Activated naive CD4-positive, alpha-beta T cell treated with Interleukin-2 at 50 U/mL for 16 hours (primary cell): ENCODE measurements at places on chromosomes 12 and 14.

- no peak for DNase-seq
These were observed 59.2 kb downstream of the TMEM30B start for GRCh38 chr14:61221906-61222305.

DNA sequence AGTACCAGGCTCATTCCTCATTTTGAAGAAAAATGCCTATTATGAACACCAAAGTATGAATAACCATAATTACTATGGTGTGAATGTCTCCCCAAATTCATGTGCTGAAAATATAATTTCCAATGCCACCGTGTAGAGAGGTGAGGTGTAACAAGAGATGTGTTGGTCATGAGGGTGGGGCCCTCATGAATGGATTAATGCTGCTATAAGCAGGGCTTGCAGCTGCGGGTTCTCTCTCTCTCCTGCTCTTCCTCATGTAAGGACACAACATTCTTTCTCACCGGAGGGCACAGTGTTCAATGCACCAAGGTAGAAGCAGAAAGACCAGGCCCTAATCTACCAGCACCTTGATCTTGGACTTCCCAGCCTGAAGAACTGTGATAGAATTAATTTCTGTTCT, 70.0 kb downstream of the TMTC1 start:
- DNase-seq: no peak

DNA sequence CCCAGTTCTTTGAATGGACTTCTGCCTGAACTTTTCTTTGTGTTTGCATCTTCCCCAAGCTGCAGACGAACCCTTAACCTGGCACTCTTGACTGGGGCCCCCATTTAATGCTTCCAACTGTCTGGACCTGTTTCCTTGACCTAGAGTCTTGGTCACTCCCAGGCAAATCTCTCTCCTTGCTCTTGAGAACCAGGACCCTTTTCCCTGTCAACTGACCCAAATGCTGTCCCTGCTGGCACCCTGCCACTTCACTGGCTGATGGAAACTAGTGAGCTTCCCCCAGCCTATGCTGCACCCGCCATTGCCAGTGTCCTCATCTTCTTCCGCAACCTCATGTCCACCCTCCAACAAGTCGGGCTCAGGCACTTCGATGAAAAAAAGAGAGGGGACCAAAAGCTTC, 79.5 kb downstream of the PRIMA1 start:
- DNase-seq: no peak

DNA sequence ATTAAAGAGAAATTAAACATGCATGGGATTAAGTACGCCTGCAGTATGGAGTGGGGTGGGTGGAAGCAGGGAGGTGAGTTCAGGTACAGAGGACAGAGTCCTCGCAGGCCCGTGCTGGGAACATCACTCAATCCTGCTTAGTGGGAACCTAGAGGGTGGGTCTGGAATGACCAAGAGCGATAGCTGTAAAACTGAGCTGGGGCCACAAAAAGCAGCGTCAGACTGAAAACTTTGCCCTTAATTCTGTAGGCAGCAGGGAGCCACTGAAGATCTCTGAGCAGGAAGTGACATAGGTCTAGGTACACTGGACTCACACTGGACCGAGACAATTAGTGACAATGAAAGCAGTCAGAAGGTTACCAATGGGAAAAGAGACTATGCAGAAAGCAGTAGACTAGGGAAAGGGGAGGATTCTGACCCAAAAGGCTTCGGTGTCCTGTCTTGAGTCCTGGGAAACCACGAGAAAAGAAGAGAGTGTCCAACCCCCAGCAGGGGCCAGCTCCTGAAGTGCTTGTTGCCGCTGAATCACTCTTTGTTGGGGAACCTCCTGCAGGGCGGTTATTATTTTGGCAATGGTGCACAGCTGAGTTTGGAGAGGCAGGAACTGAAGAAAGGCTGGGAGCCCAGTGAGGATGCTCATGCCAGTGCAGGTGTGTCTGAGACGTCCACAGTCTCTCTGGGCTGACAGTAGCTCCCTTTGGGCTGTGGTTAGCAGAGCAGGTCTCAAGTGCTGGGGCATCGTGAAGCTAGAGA, 97.4 kb downstream of the PLXNC1 start:
- DNase-seq: no peak

- peak; percentile 21 for DNase-seq
These were observed 2.0 kb downstream of the BHLHE41 start for GRCh38 chr12:26122681-26123481.

- no peak for DNase-seq
These were observed 1.4 kb upstream of the FBXL14 start for GRCh38 chr12:1595690-1596347.

GRCh38 chr14:36791402-36791801, 129.7 kb downstream of the PAX9 start:
- DNase-seq: no peak

DNA sequence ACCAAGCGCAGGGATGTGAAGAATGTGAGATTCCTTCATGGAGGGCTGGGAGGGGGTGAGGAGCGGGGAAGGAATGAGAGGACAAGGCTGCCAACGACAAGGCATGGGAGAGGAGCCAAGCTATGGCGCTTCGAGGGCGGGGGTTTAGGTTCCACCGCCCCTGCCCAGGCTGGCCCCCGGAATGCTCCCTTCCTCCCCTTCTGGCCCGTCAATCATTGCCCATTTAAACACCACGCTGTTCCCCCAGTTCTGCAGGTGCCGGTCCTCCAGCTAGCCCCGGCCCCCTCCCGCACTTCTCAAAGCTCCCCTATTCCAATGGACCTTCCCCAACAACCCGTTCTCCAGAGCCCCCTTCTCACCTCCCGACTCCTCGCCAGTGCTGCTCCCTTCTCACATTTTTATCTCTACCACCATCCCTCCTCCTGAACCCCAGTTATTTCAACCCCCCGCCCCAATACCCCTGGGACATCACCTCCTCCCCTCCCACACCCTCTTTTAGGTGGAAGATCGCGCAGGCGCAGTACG, 428 bp downstream of the RNF41 start:
- DNase-seq: no peak

DNA sequence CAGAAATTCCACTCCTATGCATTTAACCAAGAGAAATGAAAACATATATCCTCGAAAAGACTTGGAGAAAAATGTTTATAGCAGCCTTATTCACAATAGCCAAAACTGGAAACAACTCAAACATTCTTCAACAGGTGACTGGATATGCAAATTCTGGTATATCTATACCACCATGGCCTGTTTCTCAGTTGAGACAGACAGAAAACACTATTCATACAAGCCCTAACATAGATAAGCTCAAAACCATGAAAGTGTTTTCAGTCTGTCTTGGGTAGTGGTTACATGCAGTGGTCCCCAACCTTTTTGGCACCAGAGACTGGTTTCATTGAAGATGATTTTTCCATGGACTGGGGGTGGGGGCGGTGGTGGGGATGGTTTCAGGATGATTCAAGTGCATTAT, 83.8 kb downstream of the SRGAP1 start:
- no peak for DNase-seq

GRCh38 chr14:85417396-85417795, 112.5 kb upstream of the FLRT2 start:
- DNase-seq: no peak

DNA sequence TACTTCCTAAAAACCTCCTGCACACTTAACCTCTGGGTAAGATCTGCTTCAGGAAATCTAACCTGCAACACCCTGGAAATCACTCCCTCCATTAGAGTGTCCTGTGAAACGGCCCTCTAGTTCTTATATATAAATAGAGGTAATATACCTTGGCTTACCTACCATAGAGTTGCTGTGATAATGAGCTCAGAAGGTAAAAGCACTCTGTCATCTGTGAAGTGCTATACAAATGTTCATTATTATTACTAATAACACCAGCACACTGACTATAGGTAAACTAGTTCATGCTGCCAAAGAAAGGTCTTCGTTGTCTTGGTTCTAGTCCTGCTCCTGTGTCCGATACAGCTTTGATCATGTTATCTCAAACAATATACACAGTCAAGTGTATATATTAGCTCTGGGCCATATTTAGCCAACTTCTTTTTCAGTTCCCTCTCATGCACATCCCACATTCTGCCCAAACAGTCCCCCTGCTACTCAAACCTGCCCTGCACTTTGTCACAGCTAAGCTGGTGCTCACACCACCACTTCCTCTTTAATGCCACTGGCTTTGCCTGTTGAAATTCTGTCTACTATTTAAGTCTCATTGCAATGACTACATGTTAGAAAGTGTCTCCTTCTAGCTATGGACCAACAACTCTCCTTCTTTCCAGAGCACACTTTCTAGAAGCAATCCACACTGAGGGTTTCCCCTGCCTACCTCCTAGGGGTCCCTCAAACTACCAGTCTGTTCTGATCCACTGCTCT, 5.1 kb downstream of the E2F7 start:
- DNase-seq: no peak

DNA sequence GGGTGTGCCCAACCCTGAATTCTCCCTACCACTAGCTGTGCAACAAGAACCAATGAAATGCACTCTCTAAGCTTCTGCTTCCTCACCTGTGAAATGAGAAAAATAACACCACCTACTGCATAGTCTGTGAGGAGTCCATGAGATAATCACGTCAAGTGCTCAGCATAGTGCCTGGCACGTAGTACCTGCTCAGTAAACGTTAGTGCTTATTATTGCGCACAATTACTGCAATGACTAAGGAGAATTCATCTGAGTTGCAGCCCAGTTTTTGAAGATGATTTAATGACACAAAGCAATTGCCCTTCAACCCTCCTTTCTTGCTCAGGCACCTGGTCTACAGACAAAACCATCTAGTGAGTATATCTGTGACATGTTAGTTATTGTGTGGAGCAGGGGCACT, 8.8 kb downstream of the VDR start:
- DNase-seq: no peak

- DNase-seq: no peak
These were observed 10.0 kb downstream of the TUBA1B start for GRCh38 chr12:49121047-49121696.

GRCh38 chr12:53452159-53453077, 516 bp downstream of the PCBP2 start:
- peak; percentile 77 for DNase-seq

- no peak for DNase-seq
These were observed 168.0 kb upstream of the HMGA2 start for GRCh38 chr12:65656156-65656882.

GRCh38 chr12:54565310-54565985, 16.0 kb downstream of the PDE1B start:
- DNase-seq: no peak

GRCh38 chr12:47184813-47185212, 105.1 kb upstream of the AMIGO2 start:
- no peak for DNase-seq

DNA sequence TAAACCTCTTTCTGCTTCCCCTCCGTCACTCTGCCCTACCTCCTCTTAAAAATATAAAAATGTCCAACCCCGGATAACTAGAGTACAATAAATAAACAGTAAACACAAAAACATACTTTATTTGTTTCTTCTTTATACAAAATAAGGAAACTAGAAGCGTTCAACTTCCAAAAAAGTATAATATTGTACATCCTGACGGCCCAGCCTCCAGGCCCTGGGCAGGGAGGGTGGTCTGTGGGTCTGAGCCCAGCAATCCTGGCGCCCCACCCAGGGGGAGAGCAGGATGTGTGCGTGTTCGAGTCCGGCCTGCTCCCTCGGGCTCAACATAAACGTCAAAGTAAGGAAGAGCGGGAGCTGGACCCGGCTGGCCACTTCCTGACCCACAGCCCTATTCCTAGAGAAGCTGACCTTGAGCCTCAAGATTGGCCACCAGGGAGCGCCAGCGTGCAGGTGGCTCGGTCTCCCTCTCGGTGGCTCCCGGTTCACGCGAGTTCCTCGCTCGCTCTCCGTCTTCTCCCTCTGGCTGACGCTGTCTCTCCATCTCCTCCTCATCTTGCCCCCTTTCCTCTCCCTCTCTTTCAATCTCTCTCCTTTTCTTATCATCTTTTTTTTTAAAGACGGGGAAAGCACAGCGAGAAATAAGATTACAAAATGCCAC, 9.4 kb downstream of the LHX5 start:
- peak; percentile 72 for DNase-seq

- no peak for DNase-seq
These were observed 22.2 kb upstream of the DIP2B start for GRCh38 chr12:50482571-50482970.

DNA sequence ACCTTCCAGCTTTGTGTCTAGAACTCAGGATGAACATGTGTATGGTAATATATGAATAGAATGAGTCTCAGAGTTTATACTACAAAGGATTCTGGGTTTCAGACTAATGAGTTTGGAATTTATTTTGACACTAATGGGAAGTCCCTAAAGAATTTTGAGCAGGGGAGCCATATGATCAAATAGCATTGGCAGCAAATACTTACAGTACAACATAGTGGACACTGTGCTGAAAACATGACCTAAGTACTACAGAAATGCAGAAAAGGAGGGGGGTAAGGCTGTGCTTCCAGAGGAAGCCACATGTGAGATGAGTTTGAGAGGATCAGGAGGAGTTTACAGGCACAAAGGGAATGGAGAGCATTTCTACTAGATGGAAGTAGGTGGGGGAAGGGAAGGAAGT, 225.8 kb downstream of the C12orf42 start:
- no peak for DNase-seq

DNA sequence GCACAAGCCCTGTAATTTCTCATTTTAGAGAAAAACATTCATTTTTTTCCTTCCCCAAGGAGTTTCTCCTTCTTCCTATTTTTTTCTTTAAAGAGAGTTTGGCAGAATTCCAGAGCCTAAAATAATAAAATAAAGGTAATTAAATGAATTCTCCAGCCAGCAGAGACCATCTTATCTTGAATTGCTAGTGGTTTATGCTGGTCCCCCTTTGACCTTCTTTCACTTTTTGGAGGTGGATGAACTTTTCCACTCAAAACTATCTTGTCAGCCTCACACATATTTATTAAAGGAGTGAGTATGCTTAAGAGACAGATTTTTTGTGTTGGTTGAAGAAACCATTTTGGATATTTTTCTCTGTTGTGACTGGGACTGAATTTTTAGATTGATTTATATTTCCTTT, 47.6 kb downstream of the ADIPOR2 start:
- DNase-seq: no peak

GRCh38 chr12:132422040-132422380, 67.9 kb upstream of the FBRSL1 start:
- DNase-seq: no peak

GRCh38 chr12:127162902-127163301, 1104.1 kb upstream of the TMEM132C start:
- DNase-seq: peak; percentile 44
